ENCODE measurements at places on chromosomes 12 and 14.

DNA sequence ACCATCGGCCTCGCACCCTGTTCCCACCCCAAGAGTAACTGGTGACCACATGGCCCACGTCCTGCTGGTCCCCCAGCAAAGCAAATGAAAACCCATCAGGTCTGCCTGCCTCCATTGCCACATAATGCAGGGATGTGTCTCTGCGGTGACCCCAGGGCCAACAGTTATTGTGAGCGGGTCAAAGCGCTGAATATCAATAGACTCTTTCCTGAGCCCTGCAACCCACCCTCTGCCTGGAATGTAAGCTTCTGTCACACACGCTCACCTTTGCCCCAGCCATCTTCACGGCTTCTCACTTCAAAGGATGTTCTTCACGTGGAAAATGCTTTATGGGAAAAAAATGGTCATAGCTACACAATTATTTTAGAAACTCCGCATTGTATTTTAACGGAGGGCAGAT is 63.9 kb downstream of the FZD10 start:
- no peak for DNase-seq

DNA sequence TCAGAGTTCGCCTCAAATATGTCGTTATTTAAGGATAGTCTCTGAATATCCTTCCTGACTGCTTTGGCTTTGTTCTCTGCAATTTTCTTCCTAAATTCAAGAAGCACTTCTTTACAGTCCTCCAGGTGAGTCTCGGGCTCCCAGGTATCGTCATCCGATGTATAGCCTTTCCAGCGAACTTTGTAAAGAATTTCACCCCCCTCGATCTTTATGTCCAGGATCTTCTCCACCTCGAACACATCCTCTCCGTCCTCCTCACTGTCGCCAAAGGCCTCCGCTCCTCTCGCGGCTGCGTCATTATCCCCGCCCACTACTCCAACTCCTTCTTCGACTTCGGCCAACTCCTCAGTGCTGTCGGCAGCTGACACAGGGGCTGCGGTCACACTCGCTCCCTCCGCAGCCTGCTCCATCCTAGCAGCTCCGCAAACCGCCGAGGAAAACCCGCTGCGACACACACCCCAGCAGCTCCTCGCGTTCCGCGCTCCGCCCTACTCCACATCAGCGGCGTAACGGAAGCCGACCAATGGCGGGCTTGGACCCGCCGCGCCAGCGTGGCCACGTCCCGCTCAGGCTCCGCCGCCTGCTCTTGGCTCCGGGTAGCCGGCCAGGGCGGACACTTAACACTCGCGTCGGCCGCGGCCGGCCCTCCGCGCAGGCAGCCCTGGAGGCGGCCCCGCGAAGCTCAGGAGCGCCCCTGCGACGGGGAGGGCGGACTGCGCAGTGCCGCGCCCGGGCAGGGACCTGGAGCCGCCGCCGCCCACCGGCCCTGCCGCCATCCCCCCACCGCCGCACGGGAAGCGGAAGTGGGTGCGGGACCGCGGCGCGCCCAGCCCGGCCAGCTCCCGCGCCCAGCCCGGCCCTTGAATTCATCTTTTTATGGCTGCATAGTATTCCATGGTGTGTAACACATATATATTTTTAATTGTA is 4.1 kb downstream of the CD163L1 start:
- DNase-seq = peak; percentile 47

DNA sequence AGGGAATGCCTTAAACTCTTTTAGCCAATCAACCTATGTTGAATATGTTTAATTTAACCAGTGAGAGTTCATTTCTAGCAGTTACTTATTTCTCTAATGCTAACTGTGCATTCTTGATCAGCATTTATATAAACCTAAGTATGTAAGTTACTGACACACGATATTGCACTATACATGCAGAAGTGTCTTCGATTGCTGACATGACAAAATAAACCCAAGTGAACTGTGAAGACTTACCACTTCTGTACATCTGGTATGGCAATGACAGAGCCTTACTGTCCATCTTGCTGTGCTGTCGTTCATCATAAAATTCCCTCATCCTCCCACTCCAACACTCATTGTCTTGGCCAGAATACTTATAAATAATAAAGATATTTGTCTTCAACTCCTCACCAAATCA is 131.8 kb downstream of the TSHR start:
- no peak for DNase-seq

DNA sequence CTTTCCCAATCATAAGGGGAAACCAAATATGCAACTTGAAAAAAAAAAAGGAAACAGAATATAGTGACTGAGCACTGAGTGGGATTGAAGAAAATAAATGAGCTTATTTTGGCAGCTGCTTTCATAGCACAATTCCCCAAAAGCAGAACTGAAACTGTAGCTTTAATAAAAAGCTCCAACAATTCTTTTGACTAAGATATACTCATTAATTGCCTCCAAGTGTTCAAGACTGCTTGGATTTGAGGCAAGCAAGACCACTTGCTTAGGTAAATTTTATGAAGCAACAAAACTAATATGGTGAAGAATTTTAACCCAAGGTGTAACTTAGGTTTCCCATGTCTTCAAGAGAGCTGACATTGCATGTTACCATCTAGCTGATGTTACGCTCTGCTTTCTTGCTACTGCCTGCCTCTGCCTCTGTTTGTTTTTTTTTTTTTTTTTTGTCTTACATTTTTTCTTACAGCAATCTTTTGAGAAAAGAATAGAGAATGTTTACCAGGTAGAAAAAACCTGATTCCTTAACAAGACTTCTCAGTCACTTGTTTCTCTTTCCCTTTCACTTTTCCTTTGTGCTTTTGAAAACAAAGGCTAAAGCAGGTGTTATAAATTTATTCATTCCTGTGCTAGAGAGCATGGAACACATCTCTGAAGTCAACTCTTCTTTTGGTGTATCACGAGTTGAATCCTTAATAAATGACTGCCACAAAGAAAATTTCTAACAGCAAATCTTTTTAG is 134.4 kb downstream of the BCAT1 start:
- DNase-seq = no peak

DNA sequence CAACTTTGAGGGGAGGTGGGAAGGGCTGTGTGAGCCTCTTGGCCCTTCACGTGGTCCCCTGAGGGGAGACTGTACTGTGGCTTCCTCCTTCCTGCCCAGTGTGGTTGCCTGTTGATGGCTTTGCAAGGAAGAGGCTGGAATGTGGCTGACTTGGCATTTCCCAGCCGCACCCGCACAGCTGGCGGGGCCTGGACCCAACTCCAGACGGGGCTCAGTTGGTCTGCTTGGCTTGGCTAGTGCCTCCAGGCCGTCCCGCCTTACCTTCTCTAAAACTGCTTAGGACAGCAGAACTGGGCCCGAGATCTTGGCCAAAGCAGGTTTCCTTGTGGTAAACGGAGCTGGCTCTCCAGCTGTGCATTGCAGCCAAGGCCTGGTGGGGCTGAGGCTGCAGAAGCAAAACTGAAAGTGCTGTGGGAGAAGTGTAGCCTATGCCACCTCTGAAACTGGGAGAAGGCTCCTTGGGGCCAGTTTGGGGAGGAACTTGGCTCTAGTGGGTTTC is 139.5 kb downstream of the SMOC1 start:
- peak; percentile 17 for DNase-seq
